ENCODE measurements at places on chromosomes 1 and 21. TPM values are rescaled to one million over a fixed set of nuclear protein-coding genes. Genes with fewer than 3 reads are reported as not detected.
A peak's percentile ranks its signal among the peaks of the same experiment; 100 is the strongest.

Gene NID1
- 61.7 TPM for total RNA-seq

Gene SPRR3
- total RNA-seq, result not detected

Gene FCRL2
- not detected for total RNA-seq

Gene KRTAP19-1
- total RNA-seq, result not detected

Gene PLCH2
- total RNA-seq, result not detected

Gene RGS4
- total RNA-seq, result 8.4 TPM

Gene ALX3
- total RNA-seq, result not detected

GRCh38 chr1:52210044-52210443 is 68.2 kb downstream of the ZFYVE9 start:
- no peak overlapping the region for H3K27ac ChIP-seq
- H3K4me1 ChIP-seq, result no peaks in the 10 kb centered on the region
- no peak overlapping the region for H3K4me3 ChIP-seq
- DNase-seq, result no peak
- no peaks in the 10 kb centered on the region for H3K27me3 ChIP-seq
- H3K36me3 ChIP-seq, result no peaks in the 10 kb centered on the region

GRCh38 chr1:154747740-154748404 is 122.2 kb downstream of the KCNN3 start:
- DNase-seq, result peak; percentile 60
- H3K27me3 ChIP-seq, result no peaks in the 10 kb centered on the region
- H3K4me1 ChIP-seq, result peaks cover 17% of the 10 kb centered on the region
- H3K4me3 ChIP-seq, result no peak overlapping the region

GRCh38 chr1:16218014-16218673 is 5.7 kb upstream of the ARHGEF19 start:
- peak overlapping the region; percentile 20 for H3K27ac ChIP-seq
- no peak for DNase-seq
- H3K4me1 ChIP-seq, result peaks cover 25% of the 10 kb centered on the region
- no peaks in the 10 kb centered on the region for H3K27me3 ChIP-seq
- peak overlapping the region; percentile 67 for H3K4me3 ChIP-seq

DNA sequence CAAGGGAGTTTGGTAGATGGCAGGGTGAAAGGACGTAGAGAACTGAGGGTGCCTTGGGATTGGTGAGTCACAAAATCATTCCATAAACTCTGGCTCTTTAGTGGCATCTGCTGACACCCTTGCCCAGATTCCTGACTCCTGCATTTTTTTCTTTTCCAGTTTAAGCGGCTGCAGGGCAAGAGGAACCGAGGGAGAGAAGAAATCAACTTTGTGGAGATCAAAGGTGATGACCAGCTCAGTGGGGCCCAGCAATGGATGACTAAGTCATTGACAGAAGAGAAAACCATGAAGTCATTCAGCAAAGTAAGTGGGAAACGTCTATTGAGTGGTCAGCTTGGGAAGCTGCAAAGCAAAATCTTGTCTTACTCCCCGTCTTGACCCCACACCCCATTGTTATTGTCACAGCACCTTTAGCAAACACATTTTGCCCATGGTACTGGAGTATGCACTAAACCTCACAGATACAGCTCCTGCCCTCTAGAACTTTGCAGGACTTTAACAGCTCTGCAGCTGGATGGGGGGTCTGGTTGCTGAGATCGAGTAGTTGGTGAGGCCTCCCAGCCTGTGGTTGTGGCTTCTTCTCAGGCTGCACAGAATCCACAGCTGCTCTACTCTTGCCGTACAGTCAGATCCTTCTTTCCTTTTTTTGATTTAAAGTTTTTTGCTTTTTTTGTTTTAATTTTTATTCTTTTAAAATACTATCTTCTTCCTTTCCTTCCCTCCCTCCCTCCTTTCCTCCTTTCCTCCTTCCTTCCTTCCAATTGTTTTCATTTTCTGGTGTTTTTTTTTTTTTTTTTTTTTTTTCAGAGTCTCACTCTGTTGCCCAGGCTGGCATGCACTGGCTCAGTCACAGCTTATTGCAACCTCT is 21.9 kb downstream of the SH2D2A start:
- no peak for DNase-seq
- peaks cover 99% of the 10 kb centered on the region for H3K36me3 ChIP-seq
- no peaks in the 10 kb centered on the region for H3K27me3 ChIP-seq
- no peaks in the 10 kb centered on the region for H3K4me1 ChIP-seq
- H3K27ac ChIP-seq, result no peak overlapping the region
- H3K4me3 ChIP-seq, result no peak overlapping the region

DNA sequence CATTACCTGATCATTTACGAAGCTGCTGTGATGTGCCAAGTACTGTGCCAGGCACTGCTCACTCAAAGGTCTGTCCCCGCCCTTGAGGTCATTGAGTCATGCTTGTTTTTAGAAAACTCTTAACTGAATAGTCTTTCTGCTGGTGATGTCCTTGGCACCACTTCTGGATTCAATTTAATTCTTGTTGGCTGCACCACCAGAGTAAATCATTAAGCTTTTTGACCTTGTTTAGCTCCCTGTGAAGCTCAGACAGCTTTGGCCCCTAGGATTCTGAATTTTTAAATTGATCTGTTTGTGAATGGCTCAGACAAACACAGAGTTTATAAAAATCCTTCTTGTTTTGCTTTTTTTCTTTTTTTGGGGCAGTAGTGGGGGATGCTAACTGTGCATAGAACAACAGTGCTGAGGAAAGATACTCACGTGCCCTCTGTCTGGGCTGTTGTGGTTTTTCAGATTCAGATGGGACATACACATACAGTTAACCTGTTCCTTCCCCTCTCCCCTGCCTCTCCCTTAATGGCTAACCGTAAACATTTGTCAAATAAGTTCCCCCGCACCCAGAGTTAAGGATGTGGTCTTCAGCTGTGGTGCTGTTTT is 67.6 kb downstream of the MTR start:
- peaks cover 100% of the 10 kb centered on the region for H3K36me3 ChIP-seq
- H3K4me1 ChIP-seq, result peaks cover 16% of the 10 kb centered on the region
- H3K4me3 ChIP-seq, result no peak overlapping the region

- no peak for DNase-seq
- H3K4me1 ChIP-seq, result no peaks in the 10 kb centered on the region
- H3K27ac ChIP-seq, result no peak overlapping the region
- no peaks in the 10 kb centered on the region for H3K36me3 ChIP-seq
- no peaks in the 10 kb centered on the region for H3K27me3 ChIP-seq
- H3K4me3 ChIP-seq, result no peak overlapping the region
Measured at GRCh38 chr1:79945391-79945790, 938.9 kb upstream of the ADGRL4 start.

- H3K27ac ChIP-seq, result no peak overlapping the region
- H3K4me1 ChIP-seq, result no peaks in the 10 kb centered on the region
- H3K36me3 ChIP-seq, result no peaks in the 10 kb centered on the region
- no peak overlapping the region for H3K4me3 ChIP-seq
Measured at GRCh38 chr21:14844001-14844400, 220.8 kb downstream of the NRIP1 start.

GRCh38 chr1:150777544-150777943 is 12.0 kb upstream of the CTSS start:
- no peak overlapping the region for H3K4me3 ChIP-seq
- H3K36me3 ChIP-seq, result no peaks in the 10 kb centered on the region
- no peaks in the 10 kb centered on the region for H3K4me1 ChIP-seq

- DNase-seq, result no peak
- no peaks in the 10 kb centered on the region for H3K36me3 ChIP-seq
- H3K4me1 ChIP-seq, result peaks cover 22% of the 10 kb centered on the region
- H3K27me3 ChIP-seq, result no peaks in the 10 kb centered on the region
- H3K27ac ChIP-seq, result no peak overlapping the region
- H3K4me3 ChIP-seq, result no peak overlapping the region
Measured at GRCh38 chr1:201515895-201516294, 9.0 kb upstream of the CSRP1 start.

DNA sequence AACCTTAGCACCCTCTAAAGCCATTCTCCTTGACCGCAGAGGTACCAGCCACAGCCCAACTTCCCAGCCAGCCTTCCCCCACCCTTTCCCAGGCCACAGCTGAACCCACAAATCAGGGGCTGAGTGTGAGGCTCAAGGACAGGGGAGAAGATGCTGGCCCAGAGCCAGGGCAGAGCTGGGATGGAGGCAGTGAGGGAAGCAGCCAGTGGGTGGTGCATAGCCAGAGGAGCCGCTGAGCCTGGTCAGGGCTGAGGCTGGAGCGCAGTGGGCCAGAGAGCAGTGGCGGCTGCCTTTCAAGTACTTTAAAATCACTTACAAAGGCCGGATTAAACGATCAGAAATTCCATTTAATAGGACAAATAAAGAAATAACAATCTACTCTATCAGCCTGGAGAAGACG is 36.3 kb downstream of the DMAP1 start:
- no peak for DNase-seq
- no peaks in the 10 kb centered on the region for H3K4me1 ChIP-seq
- no peak overlapping the region for H3K4me3 ChIP-seq
- H3K27me3 ChIP-seq, result no peaks in the 10 kb centered on the region
- H3K27ac ChIP-seq, result no peak overlapping the region
- peaks cover 8% of the 10 kb centered on the region for H3K36me3 ChIP-seq

GRCh38 chr1:34520111-34520510 is 234.7 kb upstream of the GJB5 start:
- no peaks in the 10 kb centered on the region for H3K36me3 ChIP-seq
- no peaks in the 10 kb centered on the region for H3K27me3 ChIP-seq
- H3K4me1 ChIP-seq, result no peaks in the 10 kb centered on the region
- H3K4me3 ChIP-seq, result no peak overlapping the region
